ENCODE measurements at places on chromosomes 13 and 19.

GRCh38 chr19:9076901-9077300 is 10.0 kb upstream of the OR1M1 start:
- DNase-seq, result no peak

DNA sequence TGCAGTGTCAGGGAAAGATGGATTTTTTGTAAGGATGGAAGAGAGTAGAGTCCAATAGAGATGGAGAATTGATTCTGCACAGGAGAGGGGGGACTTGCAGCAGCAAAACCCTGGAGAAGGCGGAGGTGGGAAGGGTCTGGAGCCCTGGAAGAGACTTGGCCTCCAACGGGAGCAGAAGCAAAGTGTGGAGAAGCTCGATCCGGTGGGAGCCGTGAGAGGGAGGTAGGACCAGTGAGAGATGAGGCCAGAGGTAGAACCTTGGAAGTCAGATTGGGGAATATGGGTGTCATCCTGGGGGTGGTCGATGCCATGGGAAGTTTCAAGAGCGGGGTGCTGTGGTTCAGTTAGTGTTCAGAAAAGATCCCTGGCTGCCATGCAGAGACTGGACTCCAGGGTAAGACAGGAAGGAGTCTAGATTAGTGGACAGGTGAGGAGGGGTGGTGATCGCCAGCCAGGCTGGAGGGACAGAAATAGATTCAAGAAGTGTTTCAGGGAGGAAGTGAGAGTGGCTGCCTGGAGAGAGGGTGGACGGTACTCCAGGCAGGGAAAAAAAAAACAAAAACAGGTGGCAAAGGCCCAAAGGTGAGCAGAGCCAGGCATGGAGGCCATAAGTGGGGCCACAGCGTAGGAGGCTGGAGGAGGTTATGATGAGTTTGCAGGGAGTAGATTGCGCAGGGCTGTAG is 2.6 kb downstream of the PPP5C start:
- DNase-seq, result no peak

- peak; percentile 48 for DNase-seq
Measured at GRCh38 chr13:32650705-32651311, 64.6 kb downstream of the PDS5B start.

GRCh38 chr19:18208098-18208951 is 4.5 kb upstream of the RAB3A start:
- peak; percentile 55 for DNase-seq

DNA sequence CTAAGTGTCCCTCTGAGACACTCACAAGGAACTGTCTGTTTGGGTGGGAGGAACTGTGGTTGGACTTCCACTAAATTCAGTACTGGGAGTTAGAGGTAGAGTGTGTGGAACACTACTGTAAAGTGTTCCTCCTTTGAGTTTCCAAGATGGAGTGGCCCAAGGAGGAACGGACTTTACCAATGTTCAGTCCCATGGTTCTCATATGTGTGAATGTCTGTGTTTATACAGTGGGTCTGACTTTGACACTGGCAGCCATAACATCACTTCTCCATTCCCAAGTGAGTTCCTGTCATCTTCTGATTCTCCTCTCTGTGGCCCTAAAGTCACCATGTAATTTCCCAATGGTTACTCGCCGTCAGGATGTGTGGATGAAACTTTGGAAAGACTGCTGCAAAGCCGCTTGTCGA is 136.8 kb upstream of the SERP2 start:
- no peak for DNase-seq

GRCh38 chr13:51230477-51231105 is 8.4 kb downstream of the FAM124A start:
- DNase-seq, result no peak

DNA sequence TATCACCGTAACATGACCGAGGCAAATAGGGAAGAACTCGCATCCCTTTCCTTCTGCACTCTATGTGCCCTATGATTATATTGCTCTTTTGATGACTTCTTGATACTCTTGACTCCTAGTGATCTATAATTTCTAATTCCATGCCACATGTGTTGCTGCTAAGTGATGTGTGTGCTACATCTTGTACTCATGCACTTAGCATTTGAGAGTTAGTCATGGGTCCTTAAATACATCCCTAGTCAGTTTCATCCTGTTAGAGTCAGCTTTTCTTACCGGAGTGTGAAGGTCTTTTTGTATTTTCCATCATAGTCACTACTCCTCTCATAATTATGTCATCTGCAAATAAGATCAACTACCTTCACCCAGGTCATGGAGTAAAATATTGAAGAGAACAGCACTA is 30.2 kb downstream of the RXFP2 start:
- DNase-seq, result no peak

GRCh38 chr19:55118401-55118991 is 1.1 kb upstream of the PPP1R12C start:
- no peak for DNase-seq

- DNase-seq, result no peak
Measured at GRCh38 chr19:35556846-35557538, 6.5 kb downstream of the ATP4A start.

DNA sequence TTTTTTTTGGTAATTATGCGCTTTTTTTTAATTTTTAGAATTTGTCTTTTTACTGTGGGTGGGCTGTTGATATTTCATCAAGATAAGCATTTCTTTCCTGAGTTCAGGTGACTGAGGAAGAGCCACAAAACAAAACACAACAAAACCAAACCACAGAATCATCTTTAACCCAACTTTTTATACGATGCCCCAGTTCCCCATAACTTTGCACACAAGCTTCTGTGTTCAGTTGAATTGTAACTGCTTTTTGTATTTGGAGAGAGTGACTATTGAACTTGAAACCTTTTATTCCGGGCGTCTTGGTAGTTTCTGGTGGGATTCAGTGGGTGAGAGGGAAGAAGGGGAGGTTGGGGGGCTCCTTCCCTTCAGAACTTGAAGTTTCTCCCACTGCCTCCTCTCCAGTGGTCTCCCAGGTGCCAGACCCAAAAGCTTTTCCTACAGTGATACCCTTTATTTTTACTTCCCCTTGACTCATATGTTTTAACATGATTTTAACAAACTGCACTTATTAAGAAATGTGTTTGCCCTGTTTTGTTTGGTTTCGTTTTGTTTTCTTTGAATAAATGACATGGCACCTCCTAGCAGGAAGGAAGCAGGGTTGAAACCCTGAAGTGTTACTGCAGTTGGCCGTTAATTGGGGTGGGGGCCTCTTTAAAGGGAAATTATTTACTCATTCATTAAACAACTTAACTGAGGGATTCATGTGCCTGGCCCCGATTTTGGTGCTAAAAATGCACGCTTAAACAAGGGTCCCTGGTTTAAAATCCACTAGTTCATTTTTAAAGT is 2.7 kb upstream of the CCDC97 start:
- no peak for DNase-seq

DNA sequence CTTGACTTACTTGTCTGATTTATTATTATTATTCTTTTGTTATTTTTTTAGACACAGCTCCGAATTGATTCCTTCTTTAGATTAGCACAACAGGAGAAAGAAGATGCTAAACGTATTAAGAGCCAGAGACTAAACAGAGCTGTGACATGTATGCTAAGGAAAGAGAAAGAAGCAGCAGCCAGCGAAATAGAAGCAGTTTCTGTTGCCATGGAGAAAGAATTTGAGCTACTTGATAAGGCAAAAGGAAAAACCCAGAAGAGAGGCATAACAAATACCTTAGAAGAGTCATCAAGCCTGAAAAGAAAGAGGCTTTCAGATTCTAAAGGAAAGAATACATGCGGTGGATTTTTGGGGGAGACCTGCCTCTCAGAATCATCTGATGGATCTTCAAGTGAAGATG is 29.4 kb downstream of the ERCC5 start:
- no peak for DNase-seq

DNA sequence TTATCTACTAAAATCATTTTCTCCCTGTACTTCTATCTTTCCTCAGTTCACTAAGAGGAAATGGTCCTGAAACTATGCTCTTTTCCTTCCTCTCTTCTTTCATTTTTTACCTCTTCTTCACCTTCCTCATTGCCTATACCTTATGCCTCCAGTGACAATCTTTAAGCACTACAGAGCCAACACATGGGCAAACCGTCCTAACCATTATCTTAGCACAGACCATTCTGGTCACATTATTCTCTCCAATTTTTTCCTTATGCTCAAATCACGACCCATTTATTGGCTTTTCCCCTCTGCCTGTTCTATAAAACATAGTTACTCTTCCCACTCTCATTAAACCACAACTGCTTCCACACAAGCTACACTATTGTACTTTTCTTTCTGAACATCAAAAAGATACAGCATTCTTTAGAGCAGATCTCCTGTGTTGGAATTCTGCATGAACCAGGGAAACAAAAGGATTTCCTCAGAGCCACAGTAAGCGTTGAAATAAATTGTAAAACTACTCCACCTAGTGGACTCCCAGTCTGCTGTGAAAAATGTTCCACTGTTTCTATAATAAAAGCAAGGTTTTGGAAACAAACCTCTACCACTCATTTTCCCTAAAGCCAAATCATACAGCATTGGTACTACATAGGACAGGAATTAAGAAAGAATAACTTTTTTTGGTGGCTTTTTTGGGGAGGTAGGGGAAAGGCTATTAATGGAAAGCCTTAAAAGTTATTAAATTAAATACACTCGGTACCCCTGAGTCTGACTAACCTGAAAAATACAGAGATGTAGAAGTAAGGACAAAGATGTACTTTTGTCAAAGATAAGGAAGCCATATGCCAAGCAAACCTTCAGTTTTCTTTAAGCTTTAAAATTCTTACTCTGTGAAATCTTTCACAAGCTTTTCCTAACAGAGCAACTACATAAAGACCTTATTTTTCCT is 19.5 kb downstream of the NUFIP1 start:
- no peak for DNase-seq

DNA sequence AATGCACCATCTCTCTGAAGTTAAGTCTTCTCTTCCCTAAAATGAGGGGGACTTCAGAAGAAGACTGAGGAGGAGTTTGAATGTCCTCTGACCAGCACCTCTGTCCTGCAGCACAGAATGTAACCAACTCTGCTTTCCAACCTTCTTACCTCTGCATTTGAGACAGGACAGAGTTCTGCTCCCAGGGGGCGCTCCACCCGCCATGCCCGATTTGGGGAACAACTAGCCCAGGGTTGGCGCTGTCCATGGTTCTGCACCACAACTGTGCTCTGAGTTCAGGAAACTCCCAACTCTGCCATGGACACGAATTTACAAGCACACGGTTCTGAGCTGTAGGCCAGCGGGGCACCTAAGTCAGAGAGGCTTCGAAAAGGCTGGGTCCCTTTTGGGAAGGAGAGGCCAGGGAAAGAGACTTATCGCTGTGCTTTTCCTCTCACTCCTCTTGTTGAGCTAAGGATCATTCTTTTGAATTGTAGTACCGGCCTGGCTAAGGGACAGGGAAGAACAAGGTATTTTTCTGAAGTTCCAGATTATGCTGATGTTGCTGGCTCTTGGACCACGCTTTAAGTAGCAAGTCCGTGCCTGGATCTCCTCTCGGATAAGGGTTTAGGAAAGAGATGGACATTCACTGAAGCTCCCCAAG is 22.2 kb downstream of the SIGLEC5 start:
- DNase-seq, result peak; percentile 65

GRCh38 chr13:90402613-90403012 is 944.9 kb upstream of the MIR17HG start:
- no peak for DNase-seq

All from activated CD4-positive, alpha-beta T cell treated with anti-CD3 and anti-CD28 coated beads, Interleukin-2, amount 50 U/mL, for 1 hour (primary cell).